ENCODE measurements at places on chromosomes 5 and 9. TPM values are rescaled to one million over a fixed set of nuclear protein-coding genes. Genes with fewer than 3 reads are reported as not detected.

The DDX4 gene
- polyA plus RNA-seq = not detected

DNA sequence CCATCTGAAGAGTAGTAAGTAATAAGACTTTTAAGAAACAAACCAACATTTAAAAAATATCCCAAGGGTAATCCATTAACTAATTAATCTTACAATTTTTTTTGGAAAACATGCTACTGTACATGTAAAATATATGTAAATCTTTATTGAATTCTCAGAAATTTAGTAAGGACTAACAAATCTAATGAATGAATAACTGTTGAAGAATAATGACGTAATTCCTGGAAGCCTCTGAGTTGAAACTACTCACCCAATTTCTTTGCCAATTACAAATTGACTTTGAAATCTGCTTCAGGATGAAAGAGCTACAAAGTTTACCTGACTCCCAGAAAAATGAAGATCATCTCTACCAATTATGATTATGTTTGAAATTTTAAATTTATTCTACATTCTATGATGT lies 21.1 kb downstream of the FBN2 start:
- peaks cover 7% of the 10 kb centered on the region for H3K36me3 ChIP-seq
- H3K4me3 ChIP-seq = no peak overlapping the region

The SLC36A2 gene
- not detected for polyA plus RNA-seq

GRCh38 chr5:18792145-18792544 lies 1157.9 kb downstream of the TAF11L14 start:
- DNase-seq = no peak

GRCh38 chr9:4739587-4740387 lies 1.2 kb downstream of the AK3 start:
- no peaks in the 10 kb centered on the region for H3K36me3 ChIP-seq
- H3K4me3 ChIP-seq = peak overlapping the region; percentile 88
- DNase-seq = no peak
- peaks cover 10% of the 10 kb centered on the region for H3K4me1 ChIP-seq

- no peaks in the 10 kb centered on the region for H3K36me3 ChIP-seq
- H3K27ac ChIP-seq = no peak overlapping the region
- peaks cover 88% of the 10 kb centered on the region for H3K27me3 ChIP-seq
These were observed 7.9 kb downstream of the MSX2 start for GRCh38 chr5:174732036-174733020.

- DNase-seq = no peak
- no peaks in the 10 kb centered on the region for H3K36me3 ChIP-seq
- no peak overlapping the region for H3K4me3 ChIP-seq
- H3K27me3 ChIP-seq = peaks cover 8% of the 10 kb centered on the region
- H3K27ac ChIP-seq = no peak overlapping the region
These were observed 7.6 kb downstream of the SLC1A1 start for GRCh38 chr9:4497855-4498254.

GRCh38 chr9:75685062-75685461 lies 205.4 kb upstream of the PCSK5 start:
- H3K36me3 ChIP-seq = no peaks in the 10 kb centered on the region
- no peak overlapping the region for H3K4me3 ChIP-seq
- DNase-seq = no peak
- H3K27me3 ChIP-seq = no peaks in the 10 kb centered on the region
- H3K4me1 ChIP-seq = no peaks in the 10 kb centered on the region

- H3K27ac ChIP-seq = no peak overlapping the region
- no peaks in the 10 kb centered on the region for H3K27me3 ChIP-seq
- DNase-seq = no peak
- peaks cover 4% of the 10 kb centered on the region for H3K4me1 ChIP-seq
These were observed 5.6 kb upstream of the STARD4 start for GRCh38 chr5:111517853-111518501.

- peak; percentile 54 for DNase-seq
- no peak overlapping the region for H3K27ac ChIP-seq
- no peaks in the 10 kb centered on the region for H3K27me3 ChIP-seq
- no peak overlapping the region for H3K4me3 ChIP-seq
These were observed 100.0 kb upstream of the CCDC152 start for GRCh38 chr5:42656651-42657015.

The ACOT12 gene
- 0.49 TPM for polyA plus RNA-seq

The CTXN3 gene
- polyA plus RNA-seq = 3.6 TPM

- no peak overlapping the region for H3K27ac ChIP-seq
- H3K4me1 ChIP-seq = peaks cover 4% of the 10 kb centered on the region
- H3K4me3 ChIP-seq = no peak overlapping the region
These were observed 5.7 kb upstream of the MTAP start for GRCh38 chr9:21796768-21797167.

The MOB3B gene
- polyA plus RNA-seq = 3.8 TPM

DNA sequence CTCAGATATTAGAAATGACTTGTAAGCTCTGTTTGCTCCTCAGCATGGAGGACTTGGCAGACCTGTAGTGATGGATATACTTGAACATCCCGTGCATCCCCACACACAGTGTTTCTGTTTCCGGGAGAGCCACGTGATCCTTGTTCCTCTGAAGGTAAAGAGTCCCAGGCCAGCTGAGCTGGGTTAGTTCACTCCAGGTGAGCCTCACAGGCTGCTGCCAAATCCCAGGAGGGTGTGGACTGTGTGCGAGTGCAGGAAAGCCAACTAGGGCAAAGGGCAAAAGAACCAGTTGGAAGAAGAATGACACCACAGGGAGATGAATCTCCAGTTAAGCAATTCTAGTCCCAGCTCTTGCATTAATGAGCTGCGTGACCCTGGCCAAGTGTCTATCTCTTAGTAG lies 10.4 kb upstream of the TOMM5 start:
- H3K4me1 ChIP-seq = no peaks in the 10 kb centered on the region
- peaks cover 6% of the 10 kb centered on the region for H3K27me3 ChIP-seq
- H3K36me3 ChIP-seq = no peaks in the 10 kb centered on the region
- no peak overlapping the region for H3K27ac ChIP-seq
- DNase-seq = no peak
- no peak overlapping the region for H3K4me3 ChIP-seq

The DDX41 gene
- 44.4 TPM for polyA plus RNA-seq

- DNase-seq = no peak
- no peaks in the 10 kb centered on the region for H3K36me3 ChIP-seq
- H3K27me3 ChIP-seq = no peaks in the 10 kb centered on the region
- H3K4me3 ChIP-seq = no peak overlapping the region
- H3K27ac ChIP-seq = no peak overlapping the region
- no peaks in the 10 kb centered on the region for H3K4me1 ChIP-seq
These were observed 17.2 kb downstream of the FGF10 start for GRCh38 chr5:44372028-44372427.

DNA sequence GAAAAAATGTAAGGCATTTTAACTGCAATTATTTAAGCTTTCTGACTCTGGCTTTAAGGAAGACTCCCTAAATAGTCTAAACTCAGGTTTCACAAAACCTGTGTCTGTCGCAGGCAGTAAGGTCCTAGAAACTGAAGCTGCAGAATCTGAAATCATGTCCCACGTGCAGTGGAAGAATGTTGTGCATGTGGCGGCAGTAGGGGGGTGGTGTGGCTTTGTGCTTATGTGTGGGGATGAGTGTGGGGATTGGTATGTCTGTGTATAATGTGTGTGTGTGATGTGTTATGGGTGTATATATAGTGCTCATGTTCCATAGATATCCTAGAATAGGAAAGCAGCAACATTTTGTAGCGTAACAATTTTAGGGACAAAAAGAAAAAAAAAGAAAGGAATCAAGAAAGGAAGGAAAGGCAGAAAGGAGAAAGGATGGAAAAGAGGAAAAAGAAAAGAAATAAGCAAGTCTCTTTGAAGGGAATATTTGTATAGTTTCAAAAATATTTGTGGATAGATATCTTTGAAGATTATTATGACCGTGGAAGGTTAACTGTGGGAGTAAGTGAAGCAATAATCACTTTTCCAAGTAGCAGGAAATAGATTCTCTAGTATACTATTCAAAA lies 6.6 kb downstream of the ANKDD1B start:
- no peak overlapping the region for H3K4me3 ChIP-seq
- peak overlapping the region; percentile 31 for H3K27ac ChIP-seq
- H3K36me3 ChIP-seq = no peaks in the 10 kb centered on the region
- H3K4me1 ChIP-seq = peaks cover 8% of the 10 kb centered on the region
- H3K27me3 ChIP-seq = no peaks in the 10 kb centered on the region
- DNase-seq = peak; percentile 32

DNA sequence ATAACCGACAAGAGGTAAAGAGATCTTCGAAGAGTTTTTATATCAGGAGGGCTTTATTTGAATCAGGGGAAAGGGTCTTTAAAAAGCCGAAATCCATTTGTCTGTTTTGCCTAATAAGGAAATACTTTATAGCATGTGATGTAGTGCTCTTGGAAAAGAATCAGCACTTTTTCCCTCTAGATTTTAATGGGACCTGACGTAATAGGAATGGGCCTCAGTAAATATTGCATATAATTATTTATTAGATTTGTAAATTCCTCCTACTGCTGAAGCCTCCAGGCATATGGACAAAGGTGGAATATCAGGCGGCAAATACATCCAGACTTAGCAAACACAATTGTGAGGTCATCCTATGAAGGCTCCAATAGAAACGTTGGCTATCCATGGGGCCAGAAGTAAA lies 50.9 kb downstream of the ACTBL2 start:
- H3K4me3 ChIP-seq = no peak overlapping the region
- peaks cover 9% of the 10 kb centered on the region for H3K4me1 ChIP-seq
- peak overlapping the region; percentile 8 for H3K27ac ChIP-seq
- no peaks in the 10 kb centered on the region for H3K36me3 ChIP-seq
- peak; percentile 87 for DNase-seq

DNA sequence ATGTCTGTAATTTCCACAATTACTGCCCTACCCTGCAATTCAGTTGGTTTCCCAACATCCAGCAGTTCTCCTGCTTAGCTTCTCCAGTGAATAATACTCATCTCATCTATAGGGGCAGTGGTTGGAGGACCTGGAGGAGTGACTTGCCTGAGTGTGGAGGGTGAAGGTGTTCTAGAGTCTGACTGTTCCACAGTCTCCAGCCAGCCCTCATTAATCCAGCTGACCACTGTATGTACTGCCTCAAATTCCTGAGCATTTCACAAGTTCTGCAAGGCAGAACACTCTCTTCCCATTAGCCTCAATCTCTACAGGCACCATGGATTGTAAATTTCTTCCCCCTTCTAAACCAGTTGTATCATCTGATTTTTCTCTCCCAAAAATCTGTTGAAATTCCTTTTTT lies 147.4 kb upstream of the NFIL3 start:
- no peak overlapping the region for H3K27ac ChIP-seq
- H3K36me3 ChIP-seq = no peaks in the 10 kb centered on the region
- no peak for DNase-seq

DNA sequence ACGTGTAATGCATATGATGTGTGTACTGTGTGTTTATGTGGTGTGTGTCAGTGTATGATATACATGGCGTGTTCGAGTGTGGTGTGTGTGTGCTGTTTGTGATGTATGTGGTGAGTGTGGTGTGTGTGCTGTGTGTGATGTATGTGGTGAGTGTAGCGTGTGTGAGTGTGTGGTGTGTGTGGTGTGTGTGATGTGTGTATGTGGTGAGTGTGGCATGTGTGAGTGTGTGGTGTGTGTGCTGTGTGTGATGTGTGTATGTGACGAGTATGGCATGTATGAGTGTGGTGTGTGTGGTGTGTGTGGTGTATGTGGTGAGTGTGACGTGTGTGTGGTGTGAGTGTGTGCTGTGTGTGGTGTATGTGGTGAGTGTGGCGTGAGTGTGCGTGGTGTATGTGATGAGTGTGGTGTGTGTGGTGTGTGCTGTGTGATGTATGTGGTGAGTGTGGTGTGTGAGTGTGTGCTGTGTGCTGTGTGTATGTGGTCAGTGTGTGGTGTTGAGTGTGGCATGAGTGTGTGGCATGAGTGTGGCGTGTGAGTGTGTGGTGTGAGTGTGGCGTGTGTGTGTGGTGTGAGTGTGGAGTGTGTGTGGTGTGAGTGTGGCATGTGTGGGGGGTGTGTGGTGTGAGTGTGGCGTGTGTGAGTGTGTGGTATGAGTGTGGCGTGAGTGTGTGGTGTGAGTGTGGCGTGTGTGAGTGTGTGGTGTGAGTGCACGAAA lies 56.8 kb upstream of the CKS2 start:
- no peaks in the 10 kb centered on the region for H3K27me3 ChIP-seq
- H3K36me3 ChIP-seq = no peaks in the 10 kb centered on the region
- DNase-seq = no peak

DNA sequence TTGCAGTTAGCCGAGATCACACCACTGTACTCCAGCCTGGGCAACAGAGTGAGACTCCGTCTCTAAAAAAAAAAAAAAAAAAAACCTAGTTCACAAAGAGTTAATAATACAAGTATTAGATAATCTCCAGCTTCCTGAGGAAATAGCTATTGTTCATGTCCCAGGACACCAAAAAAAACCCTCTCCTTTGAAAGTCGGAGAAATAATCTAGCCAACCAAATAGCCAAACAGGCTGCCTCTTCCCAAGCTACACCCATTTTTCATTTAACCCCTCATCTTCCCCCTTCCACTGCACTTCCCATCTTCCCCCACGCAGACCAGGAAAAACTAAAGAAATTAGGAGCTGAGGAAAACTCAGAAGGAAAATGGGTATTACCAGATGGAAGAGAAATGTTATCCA lies 23.6 kb downstream of the CNOT8 start:
- H3K36me3 ChIP-seq = peaks cover 31% of the 10 kb centered on the region
- H3K27ac ChIP-seq = no peak overlapping the region
- H3K27me3 ChIP-seq = no peaks in the 10 kb centered on the region
- no peaks in the 10 kb centered on the region for H3K4me1 ChIP-seq
- peak; percentile 44 for DNase-seq
- no peak overlapping the region for H3K4me3 ChIP-seq
